CD8-positive, alpha-beta memory T cell (primary cell): ENCODE measurements at places on chromosomes 6 and 20.

GRCh38 chr20:23331450-23332350, 18.9 kb upstream of the NXT1 start:
- H3K27me3 ChIP-seq = no peaks in the 10 kb centered on the region
- no peaks in the 10 kb centered on the region for H3K4me1 ChIP-seq
- DNase-seq = no peak
- no peak overlapping the region for H3K4me3 ChIP-seq
- H3K27ac ChIP-seq = no peak overlapping the region

DNA sequence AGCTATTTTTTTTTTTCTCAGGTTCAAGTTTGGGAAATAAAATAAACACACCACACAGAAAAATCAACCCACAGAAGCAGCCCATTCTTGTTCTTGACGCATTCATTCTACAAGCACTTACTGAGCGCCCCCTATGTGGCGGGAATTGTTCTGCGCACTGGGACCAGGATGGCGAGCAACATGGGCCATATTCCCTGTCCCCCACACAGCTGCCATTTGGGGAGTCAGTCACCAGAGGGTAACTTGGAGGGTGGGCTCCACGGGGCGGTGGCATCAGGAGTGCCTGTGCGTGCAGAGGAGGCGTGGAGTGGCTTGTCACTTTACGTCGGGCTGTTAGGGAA, 185.0 kb upstream of the PDE10A start:
- H3K4me3 ChIP-seq = no peak overlapping the region
- peaks cover 7% of the 10 kb centered on the region for H3K4me1 ChIP-seq
- DNase-seq = no peak

DNA sequence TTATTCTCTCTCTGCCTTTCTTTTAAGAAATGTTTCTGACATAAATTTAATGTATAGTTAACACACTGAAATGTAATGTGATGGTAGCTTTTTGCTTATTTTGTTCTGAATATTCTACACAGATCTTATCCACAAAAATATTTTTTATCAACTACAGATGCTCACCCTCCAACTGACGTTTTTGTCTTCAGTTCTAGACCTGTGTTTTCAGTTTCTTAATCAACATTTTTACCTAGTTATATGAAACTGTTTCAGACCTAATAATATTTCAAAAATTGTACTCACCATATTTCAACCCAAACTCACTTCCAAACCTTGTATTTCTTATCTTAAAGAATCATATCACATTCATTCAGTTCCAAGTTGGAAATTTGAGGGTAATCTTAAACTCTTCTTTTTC, 452.8 kb downstream of the RFPL4B start:
- H3K27me3 ChIP-seq = no peaks in the 10 kb centered on the region
- no peak overlapping the region for H3K4me3 ChIP-seq
- H3K4me1 ChIP-seq = no peaks in the 10 kb centered on the region
- no peak overlapping the region for H3K27ac ChIP-seq
- H3K36me3 ChIP-seq = no peaks in the 10 kb centered on the region

- H3K4me1 ChIP-seq = no peaks in the 10 kb centered on the region
- H3K27ac ChIP-seq = no peak overlapping the region
- H3K27me3 ChIP-seq = no peaks in the 10 kb centered on the region
- no peaks in the 10 kb centered on the region for H3K36me3 ChIP-seq
These were observed 334.2 kb downstream of the MEI4 start for GRCh38 chr6:77987035-77987384.

DNA sequence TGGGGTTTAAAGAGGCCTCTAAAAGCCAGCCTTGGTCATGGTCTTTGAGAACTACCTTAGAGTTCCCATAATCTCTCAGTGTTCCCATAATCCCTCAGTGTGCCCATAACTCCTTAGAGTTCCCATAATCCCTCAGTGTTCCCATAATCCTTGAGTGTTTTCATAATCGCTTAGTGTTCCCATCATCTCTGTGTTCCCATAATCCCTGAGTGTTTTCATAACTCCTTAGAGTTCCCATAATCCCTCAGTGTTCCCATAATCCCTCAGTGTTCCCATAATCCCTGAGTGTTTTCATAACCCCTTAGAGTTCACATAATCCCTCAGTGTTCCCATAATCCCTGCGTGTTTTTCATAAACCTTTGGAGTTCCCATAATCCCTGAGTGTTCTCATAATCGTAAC, 199.2 kb downstream of the QKI start:
- H3K36me3 ChIP-seq = no peaks in the 10 kb centered on the region
- DNase-seq = no peak
- H3K27me3 ChIP-seq = no peaks in the 10 kb centered on the region
- no peak overlapping the region for H3K4me3 ChIP-seq
- H3K27ac ChIP-seq = no peak overlapping the region

DNA sequence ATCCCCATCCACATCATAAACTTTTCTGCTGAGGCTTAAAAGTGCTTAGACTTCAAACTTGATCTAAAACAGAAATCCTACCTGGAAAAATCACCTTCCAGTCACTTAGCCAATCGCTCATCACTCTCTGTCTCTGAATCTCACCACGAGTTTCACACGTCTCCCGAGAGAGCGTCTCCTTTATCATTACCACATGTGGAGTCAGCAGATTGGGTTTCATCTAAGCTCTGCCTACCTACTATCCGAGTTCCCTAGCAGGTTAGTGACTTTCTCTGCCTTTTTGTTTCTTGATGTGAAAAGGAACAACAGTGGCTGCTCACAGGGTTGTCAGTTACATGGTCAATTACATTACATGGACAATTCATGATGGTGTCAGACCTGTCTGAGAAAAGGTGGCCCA, 286.2 kb downstream of the ESR1 start:
- H3K4me1 ChIP-seq = no peaks in the 10 kb centered on the region
- no peak overlapping the region for H3K27ac ChIP-seq
- DNase-seq = no peak
- H3K4me3 ChIP-seq = no peak overlapping the region

DNA sequence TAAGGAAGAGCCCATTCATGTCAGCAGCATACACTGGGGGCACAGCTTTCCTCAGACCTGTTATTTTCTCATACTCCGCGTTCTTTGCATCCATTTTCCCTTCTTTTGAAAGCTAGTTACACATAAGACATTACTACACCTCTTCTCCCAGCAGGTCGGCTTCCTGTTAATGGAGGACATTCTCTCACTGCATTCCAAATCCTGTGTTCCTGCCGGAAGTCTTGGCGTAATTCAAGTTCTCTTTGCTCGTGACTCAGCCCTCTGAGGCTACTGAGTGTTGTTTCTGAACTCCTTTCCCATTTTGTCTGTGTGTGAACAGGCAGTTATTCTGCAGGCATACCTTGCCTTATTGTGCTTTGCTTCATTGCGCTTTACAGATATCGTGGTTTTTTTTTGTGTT, 97.5 kb upstream of the ZBTB24 start:
- no peak overlapping the region for H3K27ac ChIP-seq
- H3K36me3 ChIP-seq = no peaks in the 10 kb centered on the region
- H3K27me3 ChIP-seq = no peaks in the 10 kb centered on the region
- no peak for DNase-seq
- no peak overlapping the region for H3K4me3 ChIP-seq
- no peaks in the 10 kb centered on the region for H3K4me1 ChIP-seq

DNA sequence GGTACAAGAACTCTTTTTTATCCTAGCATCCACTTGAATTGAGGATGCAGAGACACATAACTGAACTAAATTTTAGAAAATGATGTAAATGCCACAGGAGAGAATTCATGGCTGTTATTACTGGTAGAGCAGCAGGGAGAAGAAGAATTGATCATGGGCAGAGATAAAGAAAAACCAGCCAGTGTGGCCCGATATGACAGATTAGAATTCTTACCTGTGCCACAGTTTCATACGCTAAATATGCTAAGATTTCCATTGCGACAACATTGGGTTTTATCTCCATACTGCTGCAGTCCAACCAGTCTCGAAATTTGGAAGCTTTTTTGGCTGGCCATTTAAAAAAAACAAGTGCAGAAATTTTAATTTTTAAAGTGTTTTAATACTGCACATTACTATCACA, 373.8 kb upstream of the RUNX2 start:
- no peaks in the 10 kb centered on the region for H3K36me3 ChIP-seq
- H3K27ac ChIP-seq = no peak overlapping the region
- H3K4me1 ChIP-seq = peaks cover 8% of the 10 kb centered on the region
- no peak for DNase-seq

GRCh38 chr20:12659942-12660341, 348.8 kb upstream of the SPTLC3 start:
- H3K36me3 ChIP-seq = no peaks in the 10 kb centered on the region
- H3K27ac ChIP-seq = no peak overlapping the region
- DNase-seq = no peak
- no peaks in the 10 kb centered on the region for H3K27me3 ChIP-seq

DNA sequence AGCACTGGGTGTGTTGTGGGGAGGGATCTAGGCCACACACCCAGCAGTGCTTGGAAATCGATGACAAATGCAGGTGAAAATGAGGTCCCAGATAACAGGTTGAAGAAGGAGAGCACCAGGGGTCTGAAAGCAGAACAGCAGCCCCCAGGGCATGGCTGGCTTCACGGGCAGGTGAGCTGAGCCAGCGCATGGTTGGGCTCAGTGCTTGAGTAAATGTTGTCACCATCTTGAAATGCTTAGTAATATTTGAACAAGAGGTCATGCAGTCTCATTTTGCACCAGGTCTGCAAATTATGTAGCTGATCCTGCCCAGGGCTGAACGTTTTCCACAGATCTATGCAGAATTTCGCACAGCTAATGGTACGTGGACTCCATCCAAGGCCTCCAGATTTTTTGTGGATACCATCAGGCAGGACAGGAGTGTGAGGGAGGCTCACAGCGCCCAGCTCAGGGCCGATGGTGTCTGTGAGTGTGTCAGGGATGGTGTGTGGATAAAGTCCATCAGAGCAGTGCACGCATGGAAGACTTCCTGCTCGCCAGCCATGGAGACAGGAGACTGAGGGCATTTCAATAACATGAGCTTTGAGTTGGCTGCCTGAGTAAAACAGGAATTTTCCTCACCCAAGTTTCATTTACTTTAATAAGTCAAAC, 53.1 kb upstream of the SNX9 start:
- H3K4me1 ChIP-seq = peaks cover 26% of the 10 kb centered on the region
- no peak for DNase-seq
- H3K4me3 ChIP-seq = no peak overlapping the region
- H3K36me3 ChIP-seq = no peaks in the 10 kb centered on the region

GRCh38 chr6:2651961-2652360, 98.8 kb downstream of the MYLK4 start:
- no peaks in the 10 kb centered on the region for H3K36me3 ChIP-seq
- no peak overlapping the region for H3K4me3 ChIP-seq
- peaks cover 4% of the 10 kb centered on the region for H3K27me3 ChIP-seq
- DNase-seq = no peak

- no peak for DNase-seq
- H3K36me3 ChIP-seq = no peaks in the 10 kb centered on the region
- H3K4me1 ChIP-seq = no peaks in the 10 kb centered on the region
- no peak overlapping the region for H3K4me3 ChIP-seq
These were observed 12.4 kb upstream of the GDAP1L1 start for GRCh38 chr20:44234566-44235317.

DNA sequence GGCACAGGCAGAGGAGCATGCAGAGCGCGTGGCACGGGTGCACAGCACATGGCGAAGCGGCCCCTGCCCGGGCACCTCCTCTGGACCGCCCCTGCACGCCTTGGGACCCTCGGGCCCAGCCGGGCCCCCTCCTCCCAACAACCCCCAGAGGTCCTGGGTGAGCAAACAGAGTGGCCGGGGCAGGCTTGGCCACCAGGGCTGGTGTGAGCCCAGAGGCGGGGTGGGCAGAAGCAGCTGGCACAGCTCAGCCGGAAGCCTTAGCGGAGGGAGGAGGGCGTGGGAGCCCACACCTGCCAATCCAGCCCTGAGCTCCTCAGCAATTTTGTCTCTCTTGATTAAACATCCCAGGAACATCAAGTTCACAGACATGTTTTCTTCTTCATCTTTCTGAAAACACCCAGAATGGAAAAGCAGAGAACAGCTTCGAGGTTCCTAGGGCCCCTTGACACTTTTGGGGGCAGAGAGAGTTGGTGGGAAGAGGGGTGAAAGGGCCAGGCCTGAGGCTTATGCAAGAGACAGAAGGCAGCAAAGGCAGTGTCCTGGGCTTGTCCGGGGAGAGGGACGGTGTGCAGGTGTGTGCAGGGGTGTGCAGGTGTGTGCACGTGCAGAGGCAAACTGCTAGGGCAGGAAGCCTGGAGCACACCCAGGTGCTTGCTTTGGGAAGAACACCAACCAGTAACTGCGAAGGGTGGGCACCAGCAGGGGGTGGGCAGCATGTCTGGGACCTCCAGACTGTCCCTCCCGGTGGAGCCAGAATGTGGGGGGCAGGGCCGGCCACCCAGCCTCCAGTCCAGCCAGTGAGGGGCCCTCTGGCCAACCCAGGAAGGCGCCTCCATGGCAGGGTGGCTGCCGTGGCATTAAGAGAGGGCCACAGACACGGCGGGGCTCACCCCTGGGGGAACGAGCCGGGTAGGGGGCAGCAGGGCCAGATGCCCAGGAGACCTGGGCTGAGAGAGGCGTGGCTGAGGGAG, 4.8 kb downstream of the HRH3 start:
- no peak overlapping the region for H3K27ac ChIP-seq
- no peak overlapping the region for H3K4me3 ChIP-seq
- no peak for DNase-seq
- no peaks in the 10 kb centered on the region for H3K36me3 ChIP-seq
- no peaks in the 10 kb centered on the region for H3K4me1 ChIP-seq
- peaks cover 17% of the 10 kb centered on the region for H3K27me3 ChIP-seq

- H3K27ac ChIP-seq = no peak overlapping the region
- H3K4me3 ChIP-seq = no peak overlapping the region
- no peaks in the 10 kb centered on the region for H3K36me3 ChIP-seq
These were observed 29.6 kb downstream of the RAMACL start for GRCh38 chr6:166556863-166557322.

DNA sequence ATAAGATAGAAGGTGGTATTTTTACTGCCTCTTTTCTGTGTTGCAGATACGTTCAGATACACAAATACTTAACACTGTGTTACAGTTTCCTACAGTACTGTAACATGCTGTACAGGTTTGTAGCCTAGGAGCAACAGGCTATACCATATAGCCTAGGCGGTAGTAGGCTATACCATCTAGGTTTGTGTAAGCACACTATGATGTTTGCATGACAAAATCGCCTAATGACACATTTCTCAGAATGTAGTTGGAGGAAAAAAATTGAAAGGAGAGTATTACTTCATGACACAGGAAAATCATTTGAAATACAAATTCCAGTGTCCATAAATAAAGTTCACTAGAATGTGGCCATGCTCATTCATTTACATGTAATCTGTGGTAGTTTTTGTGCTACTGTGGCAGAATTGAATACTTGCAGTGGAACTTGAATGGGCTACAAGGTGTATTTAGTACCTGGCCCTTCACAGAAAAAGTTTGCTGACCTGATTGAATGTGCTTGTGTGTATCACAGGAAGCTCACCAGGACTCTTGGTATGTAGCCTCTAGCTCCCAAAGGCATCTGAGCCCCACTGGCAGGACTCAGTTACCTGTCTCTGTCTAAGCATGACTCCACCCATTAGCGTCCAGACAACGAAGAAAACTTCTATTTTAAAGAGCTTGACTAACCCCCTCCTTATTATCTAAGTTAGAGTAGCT, 18.8 kb downstream of the TOP1 start:
- no peaks in the 10 kb centered on the region for H3K27me3 ChIP-seq
- peaks cover 81% of the 10 kb centered on the region for H3K4me1 ChIP-seq
- peak overlapping the region; percentile 55 for H3K27ac ChIP-seq
